ENCODE measurements at places on chromosomes 12 and 14. TPM values are rescaled to one million over a fixed set of nuclear protein-coding genes. Genes with fewer than 3 reads are reported as not detected.

DNA sequence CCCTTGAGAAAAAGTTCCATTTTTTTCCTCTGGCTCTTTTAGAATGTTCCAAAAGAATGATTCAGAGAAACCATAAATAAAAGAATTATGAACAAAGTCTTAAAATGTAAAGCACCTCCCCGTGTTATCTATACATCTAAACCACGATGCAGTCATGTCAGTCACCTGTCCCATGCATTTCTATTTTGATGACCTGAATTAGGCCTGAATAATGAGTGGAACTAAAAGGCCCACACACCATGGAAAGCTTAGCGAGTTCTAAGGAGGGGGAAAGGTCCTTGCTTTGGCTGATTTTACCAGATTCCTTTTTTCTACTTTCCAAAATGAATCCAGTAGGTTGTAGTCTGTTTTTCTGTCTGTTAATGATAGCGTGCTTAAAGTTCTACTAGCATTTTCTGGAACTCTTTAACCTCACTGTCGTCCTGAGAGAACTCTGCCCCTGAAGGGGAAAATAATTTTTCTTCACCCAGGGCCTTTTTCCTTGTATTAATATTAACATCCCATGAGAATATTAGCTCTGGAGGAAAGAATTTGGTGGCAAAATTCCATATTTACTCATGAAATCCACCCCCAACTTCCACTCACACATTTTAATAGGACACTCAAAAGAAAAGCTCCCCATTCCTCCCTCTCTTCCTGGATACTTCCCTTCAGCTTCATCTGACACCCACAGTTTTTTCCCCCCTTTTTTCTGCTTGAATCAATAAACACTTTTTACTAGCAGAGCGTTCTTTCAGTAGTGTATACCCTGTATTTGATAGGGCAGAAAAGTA, 266.3 kb upstream of the DIO2 start:
- H3K27me3 ChIP-seq = no peaks in the 10 kb centered on the region
- no peak for DNase-seq
- no peak overlapping the region for H3K4me3 ChIP-seq
- H3K36me3 ChIP-seq = no peaks in the 10 kb centered on the region

DNA sequence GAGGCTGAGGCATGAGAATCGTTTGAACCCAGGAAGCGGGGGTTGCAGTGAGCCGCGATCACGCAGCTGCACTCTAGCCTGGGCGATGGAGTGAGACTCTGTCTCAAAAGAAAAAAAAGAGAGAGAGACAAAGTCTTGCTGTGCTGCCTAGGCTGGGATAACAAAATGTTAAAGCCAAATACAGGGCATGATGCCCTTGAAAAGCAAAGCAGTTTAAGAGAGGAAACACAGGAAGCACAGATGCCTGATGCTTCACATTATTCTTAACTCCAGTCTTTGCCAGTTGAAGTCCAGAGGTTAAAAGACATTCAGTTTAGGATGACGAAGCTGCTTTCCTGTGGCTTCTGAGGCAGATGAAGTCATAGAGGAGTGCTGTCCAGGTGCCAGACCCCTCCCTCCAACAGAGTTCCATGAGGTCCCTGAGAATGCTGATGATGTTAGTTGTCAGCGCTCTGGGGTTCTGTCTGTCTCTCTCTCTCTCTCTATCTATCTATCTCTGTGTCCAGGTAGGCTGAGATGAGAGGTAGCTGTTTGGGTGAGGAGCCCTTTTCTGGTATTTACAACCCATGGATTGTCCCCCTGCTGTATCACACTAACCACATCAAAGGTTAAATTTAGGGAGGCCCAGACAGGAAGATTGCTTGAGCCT, 4.9 kb upstream of the MRPL52 start:
- peaks cover 5% of the 10 kb centered on the region for H3K27me3 ChIP-seq
- H3K4me1 ChIP-seq = peaks cover 32% of the 10 kb centered on the region
- no peak for DNase-seq
- H3K27ac ChIP-seq = no peak overlapping the region

DNA sequence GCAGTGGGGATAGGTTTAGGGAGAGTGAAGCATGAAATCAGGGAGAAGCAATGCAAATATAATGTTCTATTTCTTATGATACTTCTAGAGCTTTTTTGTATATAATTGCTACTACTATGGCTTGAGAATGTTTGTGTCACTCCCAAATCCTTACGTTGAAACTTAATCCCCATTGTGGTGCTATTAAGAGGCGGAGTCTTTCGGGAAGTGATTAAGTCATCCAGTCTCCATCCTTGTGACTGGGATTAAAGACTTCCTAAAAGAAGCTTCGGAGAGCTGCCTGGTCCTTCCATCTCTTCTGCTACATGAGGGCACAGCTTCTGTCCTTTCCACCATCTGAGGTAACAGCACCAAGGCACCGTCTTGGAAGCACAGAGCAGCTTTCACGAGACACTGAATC, 81.2 kb downstream of the COX16 start:
- H3K27me3 ChIP-seq = peaks cover 9% of the 10 kb centered on the region
- DNase-seq = no peak
- no peak overlapping the region for H3K4me3 ChIP-seq

- no peak overlapping the region for H3K27ac ChIP-seq
- H3K4me3 ChIP-seq = no peak overlapping the region
- peaks cover 9% of the 10 kb centered on the region for H3K27me3 ChIP-seq
- no peak for DNase-seq
- no peaks in the 10 kb centered on the region for H3K36me3 ChIP-seq
Observed at GRCh38 chr14:98906123-98906995, 365.6 kb downstream of the BCL11B start.

- H3K27ac ChIP-seq = no peak overlapping the region
- no peaks in the 10 kb centered on the region for H3K27me3 ChIP-seq
- no peaks in the 10 kb centered on the region for H3K36me3 ChIP-seq
- no peaks in the 10 kb centered on the region for H3K4me1 ChIP-seq
- no peak overlapping the region for H3K4me3 ChIP-seq
- no peak for DNase-seq
Observed at GRCh38 chr14:28651148-28651547, 115.4 kb upstream of the FOXG1 start.

DNA sequence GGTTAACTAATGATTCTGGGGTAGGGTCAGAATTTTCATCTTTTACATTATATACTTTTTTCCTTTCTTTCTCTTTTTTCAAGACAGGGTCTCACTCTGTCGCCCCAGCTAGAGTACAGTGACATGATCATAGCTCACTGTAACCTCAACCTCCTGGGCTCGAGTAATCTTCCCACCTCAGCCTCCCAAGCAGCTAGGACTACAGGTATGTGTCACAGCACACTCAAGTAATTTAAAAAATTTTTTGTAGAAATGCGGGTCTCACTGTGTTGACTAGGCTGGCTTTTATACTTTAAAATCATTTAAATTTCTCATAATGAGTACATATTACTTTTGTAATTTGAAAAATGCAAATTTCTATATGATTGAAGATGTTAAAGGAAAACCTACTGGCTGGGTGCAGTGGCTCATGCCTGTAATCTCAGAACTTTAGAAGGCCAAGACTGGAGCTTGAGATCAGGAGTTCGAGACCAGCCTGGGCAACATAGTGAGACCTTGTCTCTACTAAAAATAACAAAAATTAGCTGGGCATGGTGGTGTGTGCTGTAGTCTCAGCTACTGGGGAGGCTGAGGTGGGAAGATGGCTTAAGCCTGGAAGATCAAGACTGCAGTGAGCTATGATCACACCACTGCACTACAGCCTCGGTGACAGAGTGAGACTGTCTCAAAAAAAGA, 25.7 kb downstream of the R3HDM2 start:
- peaks cover 2% of the 10 kb centered on the region for H3K36me3 ChIP-seq
- no peak for DNase-seq
- H3K4me1 ChIP-seq = no peaks in the 10 kb centered on the region

GRCh38 chr12:115037830-115038229, 353.9 kb upstream of the TBX3 start:
- no peaks in the 10 kb centered on the region for H3K36me3 ChIP-seq
- no peak overlapping the region for H3K27ac ChIP-seq
- H3K4me3 ChIP-seq = no peak overlapping the region
- DNase-seq = no peak

- DNase-seq = no peak
- H3K36me3 ChIP-seq = peaks cover 4% of the 10 kb centered on the region
- H3K27ac ChIP-seq = no peak overlapping the region
- H3K4me1 ChIP-seq = peaks cover 7% of the 10 kb centered on the region
- H3K4me3 ChIP-seq = no peak overlapping the region
Observed at GRCh38 chr14:24255931-24256711, 6.9 kb downstream of the TGM1 start.

DNA sequence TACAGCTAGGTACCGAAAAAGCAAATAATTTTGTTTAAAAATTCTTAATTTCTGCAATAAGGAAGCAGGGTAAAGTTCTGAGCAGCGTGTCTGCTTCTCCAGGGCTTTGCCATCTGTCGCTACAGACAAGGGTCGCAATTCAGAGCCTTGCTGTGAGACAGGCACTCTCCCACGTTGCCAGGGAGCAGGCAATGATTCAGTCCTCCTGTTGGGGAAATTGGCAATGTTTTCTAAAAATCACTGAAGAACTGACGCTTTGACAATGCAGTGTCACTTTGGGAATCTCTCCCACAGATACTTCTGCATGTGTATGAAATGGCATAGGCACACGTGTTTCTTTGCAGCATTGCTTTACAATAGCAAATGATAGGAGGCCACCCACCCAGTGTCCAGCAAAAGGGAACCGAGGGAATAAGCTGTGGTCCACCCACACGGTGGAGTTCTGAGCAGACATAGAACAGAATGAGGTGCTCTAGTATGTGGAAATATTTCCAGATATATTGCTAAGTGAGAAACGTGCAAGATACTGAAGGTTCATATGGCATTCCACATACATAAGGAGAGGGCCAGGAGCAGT, 16.0 kb upstream of the HIP1R start:
- no peak overlapping the region for H3K27ac ChIP-seq
- no peak overlapping the region for H3K4me3 ChIP-seq
- no peaks in the 10 kb centered on the region for H3K4me1 ChIP-seq

DNA sequence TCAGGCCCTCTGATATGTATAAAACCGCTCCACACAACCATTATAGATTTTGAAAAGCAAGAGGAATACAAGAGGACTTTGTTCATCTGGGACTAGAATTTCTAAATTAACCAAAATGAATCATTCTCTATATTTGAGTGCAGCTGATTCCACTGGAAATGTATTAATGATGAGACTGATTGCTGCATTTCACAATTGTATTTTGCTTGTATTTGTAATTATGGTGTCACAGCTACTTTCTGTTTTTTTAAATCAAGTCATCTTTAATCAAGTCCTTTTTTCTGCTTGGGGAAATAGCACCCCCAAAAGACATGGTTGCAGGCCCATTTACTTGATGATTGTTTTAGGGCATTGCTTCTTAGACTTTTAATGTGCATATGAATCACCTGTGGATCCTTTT, 162.4 kb downstream of the KICS2 start:
- no peaks in the 10 kb centered on the region for H3K36me3 ChIP-seq
- no peak overlapping the region for H3K27ac ChIP-seq
- DNase-seq = no peak
- H3K4me1 ChIP-seq = no peaks in the 10 kb centered on the region

GRCh38 chr12:11688831-11689230, 39.4 kb downstream of the ETV6 start:
- DNase-seq = no peak
- peaks cover 30% of the 10 kb centered on the region for H3K36me3 ChIP-seq
- H3K4me3 ChIP-seq = no peak overlapping the region
- no peak overlapping the region for H3K27ac ChIP-seq
- peaks cover 71% of the 10 kb centered on the region for H3K4me1 ChIP-seq

GRCh38 chr14:100419856-100420255, 96.7 kb downstream of the SLC25A47 start:
- no peaks in the 10 kb centered on the region for H3K36me3 ChIP-seq
- no peak overlapping the region for H3K4me3 ChIP-seq
- no peaks in the 10 kb centered on the region for H3K27me3 ChIP-seq
- peaks cover 1% of the 10 kb centered on the region for H3K4me1 ChIP-seq
- DNase-seq = no peak

- no peaks in the 10 kb centered on the region for H3K36me3 ChIP-seq
- H3K27me3 ChIP-seq = peaks cover 21% of the 10 kb centered on the region
- no peak for DNase-seq
- H3K4me3 ChIP-seq = no peak overlapping the region
Observed at GRCh38 chr12:94596596-94596995, 53.8 kb downstream of the TMCC3 start.

DNA sequence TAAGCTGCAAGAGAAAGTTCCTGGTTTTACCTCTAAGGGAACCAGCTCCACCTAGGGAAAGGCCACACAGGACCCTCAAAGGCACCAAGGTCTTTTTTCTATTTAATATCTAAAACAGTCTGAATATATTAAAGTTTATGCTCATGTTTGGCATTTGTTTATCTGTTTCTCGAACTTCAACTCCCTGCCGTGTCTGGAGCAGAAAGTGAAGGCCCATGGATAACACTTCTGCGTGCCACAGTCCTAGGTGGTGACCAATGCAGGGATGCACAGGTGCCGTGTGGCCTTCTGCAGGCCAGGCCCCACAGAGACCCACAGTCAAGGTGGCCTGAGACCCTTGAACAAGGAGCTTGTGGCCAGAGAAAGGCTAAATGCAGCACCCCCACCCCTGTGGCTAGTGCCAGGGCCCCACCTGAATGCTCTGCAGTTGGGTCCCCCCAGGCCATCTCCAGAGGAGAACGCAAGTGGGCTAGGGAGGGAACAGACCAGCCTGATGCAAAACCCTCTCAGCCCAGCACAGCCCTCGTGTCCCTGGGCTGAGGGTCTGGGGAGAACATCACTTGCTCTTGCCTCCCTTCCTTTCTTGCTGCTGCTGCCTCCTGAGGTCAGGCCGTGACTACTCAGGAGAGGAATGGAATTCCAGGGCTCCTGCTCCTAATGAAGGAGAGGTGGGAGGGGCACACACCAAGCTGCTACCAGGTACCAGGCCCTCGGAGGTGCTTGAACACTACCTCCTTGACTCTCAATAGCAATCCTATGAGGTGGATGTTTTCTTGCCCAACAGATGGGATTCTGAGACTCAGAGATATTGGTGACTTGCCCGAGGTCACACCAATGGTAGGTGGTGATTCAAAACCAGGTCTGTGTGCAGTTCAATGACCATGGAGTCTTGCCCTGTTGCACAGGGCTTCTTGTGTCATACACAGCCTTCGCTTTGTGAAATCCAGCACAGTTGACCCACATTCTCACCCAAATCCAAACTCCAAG, 45.4 kb downstream of the PSMA6 start:
- H3K27me3 ChIP-seq = no peaks in the 10 kb centered on the region
- no peak overlapping the region for H3K4me3 ChIP-seq
- peaks cover 40% of the 10 kb centered on the region for H3K4me1 ChIP-seq
- no peaks in the 10 kb centered on the region for H3K36me3 ChIP-seq
- DNase-seq = no peak

CD163L1 gene
- total RNA-seq = not detected

CMTM5 gene
- not detected for total RNA-seq

CMA1 gene
- total RNA-seq = not detected

CLEC9A gene
- total RNA-seq = not detected

SLC35F4 gene
- total RNA-seq = not detected

RILPL2 gene
- 20.1 TPM for total RNA-seq
